ENCODE measurements at places on chromosomes 4 and X. TPM values are rescaled to one million over a fixed set of nuclear protein-coding genes. Genes with fewer than 3 reads are reported as not detected.
A peak's percentile ranks its signal among the peaks of the same experiment; 100 is the strongest.

DNA sequence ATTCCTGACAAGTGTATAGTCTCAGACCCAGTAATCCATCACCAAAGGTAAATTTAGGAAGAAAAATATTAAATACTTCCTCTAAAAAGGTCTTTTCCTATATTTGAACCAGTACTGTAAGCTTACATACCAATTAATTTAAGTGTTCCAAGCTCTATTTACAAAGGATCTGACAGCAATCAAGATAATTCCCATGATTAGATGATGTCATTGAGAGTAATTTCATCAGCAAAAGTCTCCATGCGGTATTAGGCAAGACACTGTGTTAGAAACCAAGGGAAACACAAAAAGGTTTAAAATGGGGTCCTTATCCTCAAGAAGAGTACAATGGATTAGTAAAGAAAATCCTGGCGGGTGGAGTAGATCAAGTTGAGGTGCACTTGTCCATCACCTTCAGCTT, 198.5 kb downstream of the PRDM5 start:
- DNase-seq = no peak
- H3K27ac ChIP-seq = no peak overlapping the region
- H3K4me3 ChIP-seq = no peak overlapping the region
- H3K4me1 ChIP-seq = no peaks in the 10 kb centered on the region
- peaks cover 7% of the 10 kb centered on the region for H3K27me3 ChIP-seq
- no peaks in the 10 kb centered on the region for H3K36me3 ChIP-seq

DNA sequence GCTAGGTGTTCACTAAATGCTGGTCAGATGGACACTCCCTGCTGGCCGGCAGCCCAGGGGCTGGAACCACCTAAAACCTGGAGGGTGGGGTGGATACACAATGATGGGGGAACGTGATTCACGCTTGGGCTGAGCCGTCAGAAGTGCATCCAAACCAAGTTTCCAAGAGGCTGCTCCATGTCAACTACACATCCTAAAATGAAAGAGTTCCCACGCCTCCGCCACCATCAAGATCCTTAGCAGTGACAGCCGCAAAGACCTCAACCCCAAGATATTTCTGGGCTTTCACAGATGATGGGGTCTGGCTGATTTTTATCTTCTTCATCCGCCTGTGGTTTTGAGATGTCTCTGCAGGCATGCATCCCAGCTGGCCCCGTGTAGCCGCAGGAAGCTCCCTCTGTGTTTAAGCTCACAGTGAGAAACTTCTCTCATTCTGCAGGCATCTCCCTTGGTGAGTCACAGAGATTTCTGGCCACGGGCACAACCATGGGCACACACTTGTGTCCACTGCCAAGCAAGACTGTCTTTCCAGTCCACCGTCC, 84.4 kb downstream of the HTRA3 start:
- no peaks in the 10 kb centered on the region for H3K36me3 ChIP-seq
- no peak overlapping the region for H3K4me3 ChIP-seq
- H3K27ac ChIP-seq = no peak overlapping the region
- no peaks in the 10 kb centered on the region for H3K27me3 ChIP-seq
- H3K4me1 ChIP-seq = no peaks in the 10 kb centered on the region
- no peak for DNase-seq

DNA sequence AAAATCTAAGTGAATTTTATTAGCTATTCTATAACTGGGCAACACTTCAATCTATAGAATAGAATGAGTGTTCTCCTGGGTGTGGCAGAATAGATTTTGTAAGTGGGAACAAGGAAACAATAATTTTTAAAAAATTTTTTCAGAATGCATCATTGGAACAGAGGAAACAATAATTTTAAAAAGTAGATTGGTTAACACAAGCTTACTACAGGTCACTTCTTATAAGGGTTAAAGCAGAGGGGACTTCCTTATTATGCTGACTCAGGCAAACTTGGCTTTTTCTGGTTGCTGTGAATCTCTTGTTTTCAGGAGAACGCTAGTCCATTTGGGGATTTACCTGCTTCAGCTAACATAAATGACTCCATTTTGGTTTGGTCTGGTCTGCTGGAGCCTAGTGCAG, 52.5 kb downstream of the HOPX start:
- H3K4me3 ChIP-seq = no peak overlapping the region
- peaks cover 28% of the 10 kb centered on the region for H3K4me1 ChIP-seq
- H3K27ac ChIP-seq = no peak overlapping the region
- peaks cover 1% of the 10 kb centered on the region for H3K27me3 ChIP-seq
- DNase-seq = no peak

DNA sequence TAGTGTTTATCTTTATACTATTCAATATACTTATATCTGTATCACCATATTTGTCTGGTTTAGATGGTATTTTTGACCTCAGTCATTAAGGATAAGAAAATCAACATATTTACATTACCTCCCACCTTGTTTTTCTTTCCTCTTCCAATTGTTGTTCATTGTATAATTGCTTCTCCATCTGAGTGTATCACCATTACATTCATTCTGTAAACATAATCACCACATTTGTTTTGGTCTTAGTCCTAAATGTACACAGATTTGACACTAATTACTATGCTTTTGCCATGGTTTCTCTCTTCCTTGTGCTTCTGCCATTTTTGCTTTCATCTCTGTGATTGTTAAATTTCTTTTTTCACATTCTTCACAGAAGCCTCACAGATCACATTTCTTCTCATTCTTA, 12.7 kb downstream of the ARMCX6 start:
- peaks cover 5% of the 10 kb centered on the region for H3K27me3 ChIP-seq
- no peaks in the 10 kb centered on the region for H3K4me1 ChIP-seq
- DNase-seq = no peak

- H3K27ac ChIP-seq = no peak overlapping the region
- H3K4me3 ChIP-seq = no peak overlapping the region
- H3K4me1 ChIP-seq = no peaks in the 10 kb centered on the region
Observed at GRCh38 chr4:101835121-101835904, 44.8 kb downstream of the BANK1 start.

- H3K36me3 ChIP-seq = no peaks in the 10 kb centered on the region
- DNase-seq = no peak
- H3K4me3 ChIP-seq = no peak overlapping the region
- no peak overlapping the region for H3K27ac ChIP-seq
- H3K27me3 ChIP-seq = no peaks in the 10 kb centered on the region
Observed at GRCh38 chr4:30840571-30840970, 120.4 kb downstream of the PCDH7 start.

GRCh38 chr4:83114576-83114975, at the start of gene PLAC8:
Gene PLAC8, minus strand, starts transcription at chr4:83114729. Its CDS starts 6,808 bp downstream, at chr4:83107921.
- H3K36me3 ChIP-seq = peaks cover 6% of the 10 kb centered on the region
- H3K4me3 ChIP-seq = peak within 1 kb of the TSS; percentile 91
- DNase-seq = peak; percentile 60
- peak within 1 kb of the TSS; percentile 93 for H3K27ac ChIP-seq
- H3K27me3 ChIP-seq = peaks cover 2% of the 10 kb centered on the region

DNA sequence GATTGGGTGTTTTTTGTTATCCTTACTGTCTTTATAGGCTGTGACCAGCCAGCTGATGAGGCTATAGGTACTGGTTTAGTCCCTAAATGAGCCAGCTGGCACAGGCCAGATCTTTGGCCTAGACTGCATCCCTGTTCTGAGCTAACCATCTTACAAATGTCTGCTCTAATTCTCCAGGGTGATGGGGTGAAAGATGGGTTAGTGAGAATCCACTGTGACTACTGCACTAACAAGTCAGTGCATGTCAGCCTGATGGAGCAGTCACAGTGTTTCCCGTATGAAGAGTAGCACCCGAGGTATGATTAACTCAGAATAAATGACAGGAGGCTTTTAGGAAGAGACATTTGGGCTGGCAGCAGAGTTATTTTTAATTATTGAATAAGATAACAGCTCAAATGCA, 181.0 kb downstream of the DCTD start:
- no peak overlapping the region for H3K4me3 ChIP-seq
- H3K27ac ChIP-seq = no peak overlapping the region
- H3K4me1 ChIP-seq = no peaks in the 10 kb centered on the region
- no peak for DNase-seq

GRCh38 chr4:37662861-37663390, 23.2 kb downstream of the RELL1 start:
- no peaks in the 10 kb centered on the region for H3K27me3 ChIP-seq
- no peak overlapping the region for H3K4me3 ChIP-seq
- H3K27ac ChIP-seq = no peak overlapping the region
- H3K4me1 ChIP-seq = peaks cover 74% of the 10 kb centered on the region
- H3K36me3 ChIP-seq = peaks cover 26% of the 10 kb centered on the region

DNA sequence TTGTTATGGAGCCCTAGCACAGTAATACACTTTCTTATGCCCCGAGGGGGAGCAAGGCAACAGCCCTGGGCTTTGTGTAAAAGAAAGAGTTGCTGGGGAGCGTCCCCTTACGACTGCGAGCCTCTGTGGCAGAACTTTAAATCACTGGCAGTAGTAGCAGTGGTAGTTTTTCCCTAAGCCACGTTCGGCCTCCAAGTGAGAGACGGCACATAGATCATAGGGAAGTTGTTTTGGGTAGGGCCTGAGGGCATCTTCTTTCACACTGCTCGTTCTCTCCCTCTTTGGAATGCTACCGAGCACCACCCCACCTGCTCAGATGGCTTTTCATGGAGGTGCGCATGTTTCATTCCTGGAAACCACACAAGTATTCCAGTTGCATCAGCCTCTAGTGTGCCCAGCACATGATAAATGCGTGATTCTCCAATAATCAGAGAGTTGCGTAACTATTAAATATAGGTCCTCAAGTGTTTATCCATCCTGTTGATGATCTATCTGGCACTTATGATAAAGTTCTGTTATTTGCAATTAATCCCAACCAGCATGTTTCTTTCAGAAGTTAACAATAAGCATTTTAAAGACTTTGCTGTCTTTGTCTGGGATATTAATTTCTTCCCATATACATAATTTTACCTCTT, 7.0 kb upstream of the SYNPO2 start:
- DNase-seq = no peak
- no peak overlapping the region for H3K27ac ChIP-seq
- no peak overlapping the region for H3K4me3 ChIP-seq
- no peaks in the 10 kb centered on the region for H3K36me3 ChIP-seq
- no peaks in the 10 kb centered on the region for H3K4me1 ChIP-seq
- peaks cover 13% of the 10 kb centered on the region for H3K27me3 ChIP-seq

- DNase-seq = no peak
- no peaks in the 10 kb centered on the region for H3K27me3 ChIP-seq
- H3K36me3 ChIP-seq = no peaks in the 10 kb centered on the region
- H3K4me1 ChIP-seq = no peaks in the 10 kb centered on the region
- no peak overlapping the region for H3K27ac ChIP-seq
- no peak overlapping the region for H3K4me3 ChIP-seq
Observed at GRCh38 chr4:61336916-61337315, 136.8 kb downstream of the ADGRL3 start.

DNA sequence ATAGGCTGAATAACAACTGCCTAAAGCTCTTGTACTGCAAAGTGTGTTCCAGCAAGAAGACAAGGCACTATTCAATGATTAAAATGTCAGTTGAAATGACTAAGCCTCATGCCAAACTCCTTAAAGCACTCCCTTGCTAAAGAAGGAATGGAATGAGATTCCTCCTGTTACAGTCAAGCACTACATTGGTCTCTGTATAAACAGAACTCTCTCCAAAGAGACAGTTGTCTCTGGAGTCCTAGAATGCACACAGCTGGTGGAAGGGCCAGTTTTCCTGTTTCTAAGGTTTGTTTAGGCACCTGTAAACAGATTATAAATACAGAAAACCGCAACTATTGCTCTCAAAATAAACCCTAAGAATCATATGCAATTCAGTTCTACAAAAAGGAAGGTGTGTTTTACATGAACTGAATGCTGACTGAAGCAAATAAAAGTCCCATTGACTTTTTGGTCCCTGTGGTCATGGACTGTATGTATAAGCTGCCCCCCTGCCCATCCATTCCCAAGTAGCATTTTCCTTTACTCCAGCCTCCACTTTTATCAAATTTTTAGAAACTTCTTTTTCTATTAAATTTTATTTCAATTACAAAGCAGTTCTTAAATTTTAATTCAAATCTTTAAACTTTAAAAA, 47.0 kb downstream of the FAT1 start:
- no peak overlapping the region for H3K4me3 ChIP-seq
- H3K36me3 ChIP-seq = no peaks in the 10 kb centered on the region
- no peak overlapping the region for H3K27ac ChIP-seq

- H3K27me3 ChIP-seq = no peaks in the 10 kb centered on the region
- H3K27ac ChIP-seq = no peak overlapping the region
Observed at GRCh38 chr4:179977378-179977777, 2265.8 kb upstream of the TENM3 start.

DNA sequence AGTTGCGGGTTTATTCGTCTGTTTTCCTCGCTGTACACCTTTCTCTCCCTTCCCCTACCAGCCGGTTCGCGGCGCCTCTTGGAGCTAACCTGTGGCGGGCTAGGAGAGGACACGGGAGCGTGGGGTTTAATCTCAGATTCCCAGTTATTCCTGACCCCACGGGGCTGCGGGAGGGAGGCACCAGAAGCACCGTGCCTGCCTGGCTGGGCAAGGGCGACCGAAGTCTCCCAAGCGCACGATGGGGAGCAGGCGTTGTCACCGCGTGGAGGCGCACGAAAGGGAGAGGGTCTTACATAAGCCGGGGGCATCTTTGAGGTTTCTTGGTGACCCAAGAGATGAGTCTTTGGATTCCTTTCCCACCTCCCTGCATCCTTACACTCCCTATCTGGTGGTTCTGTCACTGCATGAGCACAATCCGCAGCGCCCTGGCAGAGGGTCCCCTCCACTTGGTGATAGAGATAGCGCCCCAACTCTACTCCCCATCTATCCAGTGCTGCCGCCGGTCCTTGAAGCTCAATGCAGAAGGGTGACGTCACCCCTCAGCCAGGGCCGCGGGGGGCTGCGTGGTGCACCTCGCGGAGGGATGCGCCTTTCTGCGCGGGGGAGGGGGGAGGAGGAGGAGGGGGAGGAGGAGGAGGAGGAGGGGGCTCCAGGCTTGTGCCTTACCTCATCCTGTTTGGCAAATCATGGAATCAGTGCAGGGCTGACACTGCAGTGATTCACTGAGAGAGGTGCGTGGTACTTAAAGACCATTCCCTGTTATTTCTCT, 793 bp downstream of the TSPAN7 start:
- no peaks in the 10 kb centered on the region for H3K4me1 ChIP-seq
- DNase-seq = no peak
- peak overlapping the region; percentile 82 for H3K4me3 ChIP-seq
- no peaks in the 10 kb centered on the region for H3K36me3 ChIP-seq
- peaks cover 10% of the 10 kb centered on the region for H3K27me3 ChIP-seq
- no peak overlapping the region for H3K27ac ChIP-seq

GRCh38 chrX:45172890-45173289, 27.8 kb downstream of the DIPK2B start:
- H3K27ac ChIP-seq = no peak overlapping the region
- no peaks in the 10 kb centered on the region for H3K27me3 ChIP-seq
- no peaks in the 10 kb centered on the region for H3K36me3 ChIP-seq

DNA sequence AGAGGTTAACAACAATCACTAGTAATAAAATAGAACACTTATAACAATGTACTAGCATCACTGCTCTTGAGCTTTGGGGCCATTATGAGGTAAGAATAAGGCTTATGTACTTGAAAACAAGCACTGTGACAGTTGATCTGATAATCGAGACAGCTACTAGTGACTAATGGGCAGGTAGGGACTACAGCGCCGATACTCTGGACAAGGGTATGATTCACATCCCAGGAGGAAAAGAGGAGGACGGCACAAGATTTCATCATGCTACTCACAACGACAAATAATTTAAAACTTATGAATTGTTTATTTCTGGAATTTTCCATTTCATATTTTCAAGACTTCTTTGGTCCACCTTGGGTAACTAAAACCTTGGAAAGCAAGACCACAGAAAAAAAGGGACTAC, 62.3 kb downstream of the FAM184B start:
- no peak overlapping the region for H3K27ac ChIP-seq
- no peaks in the 10 kb centered on the region for H3K4me1 ChIP-seq
- H3K27me3 ChIP-seq = peaks cover 1% of the 10 kb centered on the region
- no peak overlapping the region for H3K4me3 ChIP-seq

Gene HMGB3
- 29.6 TPM for total RNA-seq

Gene REELD1
- not detected for total RNA-seq

Gene APOOL
- 18.2 TPM for total RNA-seq

Gene GPR143
- not detected for total RNA-seq

Gene CXCL3
- 0.18 TPM for total RNA-seq

Gene ETDA
- not detected for total RNA-seq
